ENCODE measurements at places on chromosomes 1 and 21.

DNA sequence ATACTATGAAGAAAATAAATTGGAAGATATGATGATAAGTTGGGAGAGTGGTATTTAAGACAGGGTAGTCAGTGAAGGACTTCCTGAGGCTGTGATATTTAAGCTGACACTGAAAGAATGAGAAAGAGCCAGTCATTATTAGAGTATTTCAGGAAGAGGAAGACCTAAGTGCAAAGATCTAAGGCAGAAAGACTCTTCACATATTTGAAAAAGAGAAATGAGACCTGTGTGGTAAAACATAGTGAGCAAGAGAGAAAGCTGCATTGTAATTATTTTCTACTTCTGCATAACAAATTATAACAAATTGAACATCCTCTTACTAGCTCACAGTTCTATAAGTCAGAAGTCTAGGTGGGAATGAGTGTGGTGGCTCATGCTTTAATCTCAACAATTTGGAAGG lies 34.6 kb upstream of the DOCK7 start:
- no peak for DNase-seq

DNA sequence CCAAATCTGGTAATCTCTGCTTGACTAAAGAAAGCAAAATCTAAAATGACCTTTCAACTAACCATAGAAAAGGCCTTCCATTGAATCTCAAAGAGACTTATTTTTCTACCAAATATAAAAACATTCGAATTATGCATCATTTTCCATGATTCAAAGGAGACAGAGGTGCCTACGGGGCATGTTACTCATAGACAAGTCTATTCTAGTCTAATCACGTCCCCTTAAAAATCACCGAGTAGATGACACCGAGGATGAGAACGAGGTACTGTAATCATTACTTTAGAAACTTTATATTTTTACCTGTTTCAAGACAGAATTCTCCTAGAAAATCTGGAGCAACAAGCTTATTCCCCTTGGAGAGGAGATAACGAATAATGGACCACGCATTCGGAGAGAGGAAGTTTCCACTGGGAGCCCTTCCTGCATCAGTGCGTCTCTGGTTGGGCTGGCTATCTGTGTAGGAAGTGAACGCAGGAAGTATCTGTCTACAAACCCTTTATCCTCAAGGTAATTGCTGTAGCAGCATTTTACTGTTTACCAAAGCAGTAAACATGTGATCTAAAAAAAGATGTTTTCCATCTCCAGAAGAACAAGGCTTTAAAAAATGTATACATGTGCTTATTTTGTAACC lies 9.5 kb downstream of the ERG start:
- no peak for DNase-seq

DNA sequence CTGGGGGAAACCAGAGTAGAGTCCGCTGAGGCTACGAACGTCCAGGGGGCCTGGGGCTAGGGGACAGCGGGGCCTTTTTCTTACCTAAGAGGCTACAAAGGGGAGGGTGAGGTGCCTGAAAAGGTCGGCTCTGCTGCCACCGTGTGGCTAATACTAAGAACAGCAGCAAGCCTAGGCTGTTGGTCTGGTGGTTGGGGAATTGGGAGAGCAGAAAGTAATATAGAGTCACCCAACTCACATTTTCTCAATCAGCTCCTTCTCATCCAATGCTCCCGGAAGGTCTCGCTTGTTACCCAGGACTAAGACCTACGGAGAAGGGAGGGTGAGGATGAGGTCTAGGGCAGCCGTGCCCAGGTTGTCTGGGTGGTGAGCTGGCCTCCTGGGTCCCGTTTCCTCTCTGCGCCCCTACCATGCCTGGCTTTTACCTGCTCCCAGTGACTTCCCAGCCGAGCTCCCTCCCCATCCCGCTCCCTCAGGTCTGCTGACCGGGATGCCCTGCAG lies 9.3 kb downstream of the ARL8A start:
- peak; percentile 42 for DNase-seq

DNA sequence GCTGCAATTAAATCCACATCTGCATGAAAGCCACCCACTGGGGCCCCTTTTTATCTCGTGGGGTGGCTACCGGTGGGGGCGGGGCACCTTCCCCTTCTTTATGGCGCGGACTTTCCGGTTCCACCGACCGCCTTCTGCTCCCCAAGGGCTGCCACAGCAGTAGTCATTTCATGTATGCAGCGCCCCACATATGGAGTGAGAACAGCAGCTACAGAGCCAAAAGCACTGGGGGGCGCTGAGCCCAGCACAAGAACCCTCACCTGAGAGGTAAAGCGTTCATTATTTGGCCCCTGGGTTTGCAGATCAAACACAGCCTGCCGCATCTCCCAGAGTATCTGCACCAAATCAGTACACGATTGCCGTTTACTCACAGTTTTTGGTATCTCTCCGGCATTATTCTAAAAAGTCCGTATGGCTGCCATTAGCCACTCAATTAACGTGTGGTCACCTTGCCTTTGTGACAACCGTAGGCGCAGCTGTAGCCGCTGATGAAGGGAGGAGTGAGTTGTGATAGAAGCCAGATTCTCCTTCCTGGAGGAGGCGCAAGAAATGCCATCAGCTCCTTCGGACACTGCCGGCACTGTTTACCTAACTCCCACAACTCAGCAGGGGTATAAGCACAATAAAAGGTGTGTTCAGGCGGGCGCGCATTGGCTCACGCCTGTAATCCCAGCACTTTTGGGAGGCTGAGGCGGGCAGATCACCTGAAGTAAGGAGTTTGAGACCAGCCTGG lies 30.4 kb upstream of the CR2 start:
- no peak for DNase-seq

DNA sequence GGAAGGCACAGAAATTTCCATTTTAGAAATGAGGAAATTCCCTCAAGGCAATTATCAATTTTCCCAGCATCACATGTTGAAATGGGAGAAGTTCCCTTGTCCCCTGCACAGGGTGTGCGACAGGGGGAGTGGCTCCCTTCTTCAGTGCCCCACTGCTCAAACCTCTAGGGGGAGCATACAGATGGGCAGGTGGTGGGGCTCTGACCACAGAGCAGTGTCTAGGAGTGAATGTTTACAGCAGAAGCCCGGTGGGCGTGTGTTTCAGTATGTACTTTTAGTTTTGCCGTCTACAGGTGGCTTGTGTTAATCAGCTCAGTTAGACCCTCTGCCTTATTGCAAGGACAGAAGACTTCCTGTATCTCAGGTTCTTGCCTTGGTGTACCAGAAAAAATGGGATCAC lies 493.7 kb upstream of the PLXNA2 start:
- DNase-seq = no peak

DNA sequence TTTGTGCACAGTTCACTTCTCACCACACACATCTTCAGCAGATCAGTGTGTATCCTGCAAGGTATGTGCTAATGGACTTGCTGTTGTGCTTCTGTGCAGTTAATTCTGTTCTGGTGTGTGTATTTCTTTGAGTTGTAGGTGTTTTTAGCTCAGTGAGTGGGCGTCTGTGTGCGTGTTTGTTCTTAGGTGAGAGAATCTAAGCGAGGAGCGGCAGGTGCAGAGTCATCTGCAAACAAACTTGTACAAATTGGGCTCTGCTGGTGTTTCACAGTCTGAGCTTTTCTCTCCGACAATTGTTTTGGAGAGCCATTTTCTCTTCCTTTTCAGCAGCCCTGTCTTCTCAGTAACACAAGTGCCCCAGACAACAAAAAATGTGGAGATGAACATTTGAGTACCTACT lies 43.6 kb downstream of the ACP6 start:
- DNase-seq = no peak

- DNase-seq = no peak
Measured at GRCh38 chr1:227072991-227073390, 132.9 kb downstream of the COQ8A start.

- no peak for DNase-seq
Measured at GRCh38 chr21:44727321-44727720, 15.9 kb upstream of the TSPEAR start.

DNA sequence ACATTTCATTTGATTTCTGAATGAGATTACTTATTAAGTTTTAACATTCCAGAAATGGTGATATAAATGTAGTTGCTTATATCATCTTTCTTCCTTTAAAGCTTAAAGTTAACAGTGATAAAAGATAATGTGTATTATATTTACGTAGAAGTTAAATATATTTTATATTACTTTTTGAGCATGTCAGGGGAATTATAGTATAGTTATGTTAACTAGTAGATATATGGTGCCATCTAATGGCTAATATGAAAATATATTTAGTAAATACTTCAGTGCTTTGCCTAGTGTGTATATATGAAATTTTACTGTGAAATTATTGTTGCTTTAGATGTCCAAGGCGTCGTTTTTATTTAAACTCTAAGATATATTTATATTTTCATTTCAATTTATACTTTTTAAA lies 51.5 kb downstream of the SYT14 start:
- DNase-seq = no peak

GRCh38 chr1:244680667-244681066 lies 27.7 kb downstream of the DESI2 start:
- DNase-seq = no peak

- no peak for DNase-seq
Measured at GRCh38 chr1:207309745-207310273, 11.7 kb upstream of the CD55 start.

DNA sequence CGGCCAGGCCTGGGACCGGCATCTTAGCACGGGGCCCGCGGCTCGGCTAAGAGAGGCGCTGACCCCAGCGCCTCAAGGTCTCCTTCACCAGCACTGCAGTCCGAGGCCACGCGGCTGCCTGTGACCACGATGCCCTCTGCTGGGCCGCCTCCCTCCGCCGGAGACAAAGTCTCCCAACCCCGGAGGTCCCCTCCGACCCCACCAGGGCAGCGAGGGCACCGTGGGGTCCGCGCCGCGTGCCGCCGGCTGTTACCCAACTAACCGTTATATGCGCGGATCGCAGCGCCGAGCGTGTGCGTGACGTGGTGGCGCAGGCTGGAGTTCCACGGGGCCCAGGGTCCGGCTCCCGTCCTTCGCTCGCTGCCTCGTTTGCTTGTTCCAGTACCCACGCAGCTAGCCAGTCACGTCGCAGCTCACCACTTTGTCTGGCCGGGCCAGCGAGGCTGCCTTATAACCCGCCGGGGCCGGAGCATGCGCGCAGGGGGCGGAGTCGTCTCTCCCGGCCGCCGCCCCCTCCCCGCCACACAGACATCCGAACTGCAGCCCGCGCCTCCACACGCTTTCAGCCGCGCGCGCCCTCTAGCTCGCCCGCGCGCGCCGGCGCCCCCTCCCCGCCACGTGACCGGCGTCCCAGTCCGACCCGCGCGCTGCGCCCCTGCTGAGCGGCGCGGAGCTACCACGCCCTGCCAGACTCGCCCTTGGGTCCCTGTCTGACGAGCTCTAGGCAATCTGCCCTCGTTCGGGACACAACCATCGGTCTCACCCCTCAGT lies at the start of gene SLC16A1:
TSS of gene SLC16A1 (minus strand) at position 424 of the 771 bp plus-strand sequence. CDS start 26,888 bp downstream, outside the sequence.
- DNase-seq = peak; percentile 88

DNA sequence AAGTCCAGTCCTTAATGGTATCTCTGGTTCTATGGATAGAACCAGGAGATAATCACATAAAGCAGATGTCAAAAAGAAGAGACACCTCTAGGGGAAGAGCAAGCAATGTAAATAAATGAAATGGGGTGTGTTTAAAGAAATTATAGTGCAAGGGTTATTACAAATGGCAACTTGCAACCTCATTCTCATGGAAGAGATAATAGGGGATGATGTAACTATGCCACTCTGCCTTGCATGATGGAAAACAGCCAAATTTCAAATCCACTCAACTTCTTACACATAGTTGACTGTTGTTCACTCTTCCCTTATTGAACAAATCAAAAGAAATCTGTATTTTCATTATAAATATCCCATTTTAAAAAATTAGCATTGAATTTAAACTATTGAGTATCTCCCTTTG lies 274.0 kb upstream of the TMPRSS15 start:
- DNase-seq = no peak

DNA sequence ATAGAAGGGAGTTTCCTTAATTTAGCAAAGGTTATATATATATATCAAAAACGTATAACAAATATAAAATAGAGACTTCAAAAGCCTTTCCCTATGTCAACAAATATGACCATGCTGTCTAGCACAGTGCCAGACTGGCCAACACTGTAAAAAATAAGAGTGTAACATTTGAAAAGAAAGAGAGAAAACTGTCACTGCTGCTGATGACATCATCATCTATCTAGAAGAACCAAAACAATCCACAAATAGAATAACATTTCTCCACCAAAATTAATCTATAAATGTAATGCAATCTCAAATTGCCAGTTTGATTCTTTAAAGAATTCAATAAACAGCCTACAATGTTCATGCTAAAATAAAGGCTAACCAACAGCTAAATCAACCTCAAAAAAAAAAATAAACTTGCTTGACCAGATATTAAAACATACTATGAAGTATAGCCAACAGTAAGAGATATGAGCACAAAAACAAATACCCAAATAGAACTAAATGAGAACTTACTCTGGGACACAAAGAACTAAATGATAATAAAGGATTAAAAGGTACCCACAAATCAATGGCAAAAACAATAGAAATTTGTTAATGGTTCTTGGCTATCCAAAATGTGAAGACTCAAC lies 50.2 kb downstream of the ENAH start:
- no peak for DNase-seq

DNA sequence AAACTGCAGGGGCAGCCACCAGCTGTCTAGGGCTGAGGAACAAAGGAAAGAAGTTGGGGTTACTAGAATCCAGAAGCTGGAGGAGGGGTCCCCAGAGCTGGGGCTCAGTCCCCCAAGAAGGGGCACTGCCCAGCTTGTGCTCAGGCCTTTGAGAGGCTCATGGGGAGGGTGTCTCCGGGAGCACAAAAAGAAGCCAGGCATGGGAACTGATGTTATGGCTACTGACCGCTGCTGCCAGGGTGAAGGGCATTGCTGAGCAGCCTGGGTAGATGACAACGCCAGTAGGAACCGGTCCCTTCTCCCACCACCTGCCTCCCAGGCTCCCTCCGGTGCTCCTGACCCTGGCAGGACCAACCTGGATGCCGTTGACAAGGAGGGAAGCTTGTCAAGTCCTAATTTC lies 762.5 kb upstream of the TPTE start:
- DNase-seq = no peak
